ENCODE measurements at places on chromosomes 3 and 15.

- no peak for DNase-seq
Measured at GRCh38 chr3:22263042-22263441, 512.0 kb upstream of the ZNF385D start.

DNA sequence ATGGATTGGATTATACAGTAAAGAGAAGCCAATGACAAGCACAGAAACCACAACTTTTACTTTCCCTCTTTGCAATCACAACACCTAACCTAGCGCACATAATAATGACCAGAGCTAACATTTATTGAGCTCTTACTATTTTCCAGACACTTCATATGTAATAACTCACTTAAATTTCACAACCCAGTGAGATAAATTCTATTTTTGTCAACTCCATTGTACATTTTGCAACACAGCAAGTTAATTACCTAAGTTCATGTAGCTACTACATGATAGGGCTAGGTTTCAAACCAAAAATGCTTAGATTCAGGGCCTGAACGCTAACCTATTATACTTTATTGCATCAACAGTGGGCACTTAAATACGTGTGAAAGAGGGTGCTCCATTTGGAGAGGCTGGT, 89.5 kb downstream of the GADL1 start:
- DNase-seq = no peak

DNA sequence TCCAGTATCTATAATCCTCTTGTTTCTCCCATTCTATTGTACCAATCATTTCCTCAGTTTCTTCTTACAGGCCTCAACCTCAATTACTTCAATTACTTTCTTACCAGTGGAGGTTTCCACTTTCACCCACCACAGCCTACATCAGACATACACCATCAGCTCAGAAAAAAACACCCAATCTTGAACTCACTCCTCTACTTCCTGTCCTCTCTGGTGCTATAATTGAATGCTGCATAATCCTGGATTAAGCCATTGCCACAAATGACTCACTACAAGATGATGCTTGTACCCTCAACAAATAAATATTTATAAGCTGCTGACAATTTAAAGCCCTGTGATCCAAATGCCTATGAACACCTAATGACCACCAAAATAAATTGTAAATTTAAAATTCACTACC, 18.5 kb downstream of the RYK start:
- no peak for DNase-seq

DNA sequence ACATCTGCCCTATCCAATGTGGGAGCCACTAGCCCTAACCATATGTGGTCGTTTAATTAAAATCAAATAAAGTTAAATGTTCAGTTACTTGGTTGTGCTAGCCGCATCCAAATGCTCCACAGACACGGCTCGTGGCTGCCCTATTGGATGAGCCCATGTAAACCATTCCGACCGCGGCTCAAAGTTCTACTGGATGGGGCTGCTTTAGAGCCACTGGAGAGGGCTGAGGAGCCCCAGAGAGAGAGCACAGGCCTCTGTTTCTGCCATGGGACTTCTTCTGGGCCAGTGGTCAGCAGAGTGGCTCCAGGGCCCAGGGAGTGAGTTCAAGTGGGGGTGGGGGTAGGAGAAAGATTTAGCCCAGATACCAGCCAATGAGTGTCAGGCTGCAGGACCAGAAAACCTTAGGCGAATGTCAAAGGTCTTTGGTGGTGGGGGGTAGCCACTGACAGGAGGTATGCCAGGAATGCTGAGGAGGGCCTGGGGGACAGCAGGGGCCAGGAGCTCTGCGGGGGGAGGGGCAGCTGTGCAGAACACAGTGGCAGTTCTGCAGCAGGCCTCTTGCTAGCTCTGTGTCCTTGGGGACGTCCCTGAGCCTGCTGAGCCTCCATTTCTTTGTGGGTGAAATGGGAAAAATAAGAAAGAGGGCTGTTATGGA, 30.1 kb downstream of the SPSB4 start:
- DNase-seq = no peak

DNA sequence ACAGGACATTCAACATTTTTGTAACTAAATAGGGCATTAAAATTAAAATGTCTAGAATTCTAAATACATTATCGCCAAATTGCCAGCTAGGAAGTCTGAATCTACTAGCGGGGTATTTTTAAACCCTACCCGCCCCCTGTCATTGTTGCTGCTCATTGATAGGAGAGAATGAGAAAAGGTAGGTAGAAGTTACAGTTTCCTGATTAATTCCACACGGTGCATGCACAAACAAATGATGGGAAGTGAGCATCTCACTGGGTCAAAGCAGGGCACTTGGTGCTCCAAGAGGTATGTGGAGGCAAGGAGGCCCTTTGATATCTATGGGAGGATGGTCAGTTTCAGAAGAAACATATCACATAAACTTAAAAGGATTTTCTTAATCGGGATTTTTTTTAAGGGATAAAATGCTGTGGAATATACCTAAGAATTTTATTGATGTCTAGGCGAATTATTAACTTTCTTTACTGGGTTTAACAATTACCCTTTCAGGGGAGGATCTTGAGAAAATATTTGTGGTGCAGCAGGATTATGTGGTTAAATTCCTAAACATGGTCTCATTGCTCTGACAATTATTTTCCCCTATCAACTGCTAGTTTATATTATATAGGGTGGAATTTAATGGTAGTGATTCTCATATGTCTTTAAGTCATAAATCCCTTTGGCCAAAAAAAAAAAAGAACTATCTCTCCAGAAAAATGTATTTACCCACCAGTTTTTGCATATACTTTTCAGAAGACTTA, 236.0 kb upstream of the GOLGA6L4 start:
- DNase-seq = no peak

DNA sequence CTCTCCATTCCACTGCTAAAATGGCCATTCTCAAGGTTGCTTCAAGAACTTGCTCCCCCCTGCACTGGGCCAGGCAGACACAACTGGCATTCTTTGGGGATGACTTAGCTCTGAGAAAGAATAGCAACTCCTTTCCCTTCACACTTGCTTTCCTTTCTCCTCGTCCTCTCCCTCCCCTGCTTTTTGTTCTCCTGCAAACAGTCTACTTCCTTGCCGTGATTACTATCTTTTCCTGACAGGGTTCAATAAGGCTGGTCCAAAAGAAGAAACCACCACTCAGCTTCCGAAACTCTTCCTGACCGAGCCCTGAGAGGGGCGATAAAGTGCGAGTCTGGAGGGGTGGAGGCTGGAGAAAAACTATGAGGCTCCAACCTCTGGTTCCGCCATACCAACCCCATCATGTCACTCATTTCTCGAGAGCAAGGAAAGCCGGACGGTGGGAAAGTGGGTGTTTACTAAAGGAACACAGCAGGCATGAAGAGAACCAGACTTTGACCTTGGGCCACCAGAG, 5.0 kb downstream of the AMOTL2 start:
- DNase-seq = no peak

- DNase-seq = no peak
Measured at GRCh38 chr3:116671151-116671550, 38.4 kb upstream of the TUSC7 start.

DNA sequence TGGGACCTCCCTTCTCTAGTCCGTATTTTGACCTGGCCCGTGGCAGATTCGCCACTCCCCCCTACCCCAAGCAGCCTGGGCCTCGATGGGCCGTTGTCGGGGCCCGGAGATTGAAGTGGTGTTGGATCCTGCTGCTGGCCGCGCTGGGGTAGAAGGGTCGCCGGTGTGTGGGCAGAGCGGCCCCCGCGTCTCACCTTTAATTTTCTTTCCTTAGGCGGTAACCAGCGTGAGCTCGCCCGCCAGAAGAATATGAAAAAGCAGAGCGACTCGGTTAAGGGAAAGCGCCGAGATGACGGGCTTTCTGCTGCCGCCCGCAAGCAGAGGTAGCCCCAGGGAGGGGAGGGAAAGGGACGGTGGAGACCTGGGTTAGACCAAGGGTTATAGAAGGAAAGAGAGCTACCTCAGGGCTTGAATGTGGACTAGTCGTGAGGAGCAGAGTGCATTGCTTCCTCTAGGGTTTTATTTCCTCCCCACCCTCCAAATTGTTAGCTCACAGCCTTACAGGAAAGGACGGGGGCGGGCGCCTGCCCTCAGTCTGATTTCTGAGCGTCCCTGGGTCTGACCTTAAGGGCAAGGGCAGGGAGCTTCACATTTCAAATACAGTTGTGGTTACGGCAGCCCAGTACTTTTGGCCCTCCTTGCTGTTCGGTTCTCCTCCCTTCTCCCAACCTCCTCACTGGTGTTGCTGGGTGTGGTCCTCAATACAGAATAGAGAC, 799 bp downstream of the SERF2 start:
- DNase-seq = no peak

DNA sequence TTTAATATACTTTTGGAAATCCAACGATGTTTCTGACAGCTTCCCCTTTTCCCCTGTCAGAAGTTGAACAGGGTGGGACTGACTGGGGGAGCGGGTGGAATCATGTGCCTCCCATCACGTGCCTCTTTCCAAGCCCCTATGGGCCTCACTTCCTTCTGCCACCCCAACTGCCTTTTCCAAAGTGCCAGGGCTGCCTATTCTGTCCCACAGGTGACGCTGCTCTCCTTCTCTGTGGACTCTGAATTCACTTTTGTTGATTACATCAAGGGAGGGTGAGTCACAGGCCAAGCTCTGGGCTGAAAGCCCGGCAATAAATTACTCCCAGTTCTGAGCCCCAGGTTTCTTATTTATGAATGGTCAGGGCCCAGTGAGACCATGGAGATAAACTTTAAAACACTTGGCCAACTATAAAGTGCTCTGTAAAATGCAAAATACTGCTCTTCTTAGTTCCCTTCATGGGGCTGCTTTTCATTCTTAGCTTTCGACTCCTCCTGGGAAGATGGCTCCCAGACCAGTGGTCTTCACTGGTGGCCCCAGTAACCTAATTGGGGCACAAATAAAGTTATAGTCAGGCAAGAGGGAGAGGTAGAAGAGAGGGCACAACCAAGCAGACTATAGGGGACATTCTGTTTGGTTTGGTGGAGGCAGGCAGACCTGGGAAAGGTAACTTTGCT, 12.3 kb downstream of the CPNE9 start:
- no peak for DNase-seq

DNA sequence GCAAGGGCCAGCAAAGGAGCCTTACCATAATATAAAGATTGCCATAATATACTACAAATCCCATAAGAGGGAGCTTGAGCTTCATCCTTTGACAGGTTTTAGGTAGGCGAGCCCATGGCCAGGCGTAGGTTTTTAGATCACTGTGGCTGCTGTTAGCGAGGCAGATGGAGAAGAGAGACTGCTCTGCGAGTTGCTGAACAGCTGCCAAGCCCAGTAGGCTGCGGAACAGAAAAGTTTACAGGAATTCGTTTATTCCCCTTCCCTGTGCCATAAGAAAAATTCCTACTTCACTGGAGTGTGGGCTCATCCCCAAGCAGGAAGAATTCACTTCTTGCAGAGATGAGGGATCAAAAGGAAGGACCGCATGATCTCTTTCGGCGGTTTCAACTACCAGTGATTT, 30.5 kb downstream of the TMED3 start:
- DNase-seq = no peak

GRCh38 chr3:187314176-187314575, 22.6 kb upstream of the MASP1 start:
- no peak for DNase-seq

DNA sequence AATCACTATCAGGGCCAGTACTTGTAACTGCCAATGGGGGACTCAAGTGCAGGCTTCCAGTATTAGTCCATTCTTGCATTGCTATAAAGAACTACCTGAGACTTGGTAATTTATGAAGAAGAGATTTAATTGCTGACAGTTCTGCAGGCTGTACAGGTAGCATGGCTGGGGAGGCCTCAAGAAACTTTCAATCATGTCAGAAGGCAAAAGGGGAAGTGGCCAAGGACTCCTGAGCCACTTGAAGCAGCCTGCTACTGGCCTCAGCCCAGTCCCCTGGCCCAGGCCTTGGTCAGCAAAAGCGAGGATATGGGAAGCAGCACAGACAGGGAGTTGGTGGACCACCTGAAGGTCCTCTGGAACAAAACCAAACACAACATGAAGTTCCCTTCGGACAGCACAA, 29.2 kb upstream of the OR5K1 start:
- DNase-seq = no peak

DNA sequence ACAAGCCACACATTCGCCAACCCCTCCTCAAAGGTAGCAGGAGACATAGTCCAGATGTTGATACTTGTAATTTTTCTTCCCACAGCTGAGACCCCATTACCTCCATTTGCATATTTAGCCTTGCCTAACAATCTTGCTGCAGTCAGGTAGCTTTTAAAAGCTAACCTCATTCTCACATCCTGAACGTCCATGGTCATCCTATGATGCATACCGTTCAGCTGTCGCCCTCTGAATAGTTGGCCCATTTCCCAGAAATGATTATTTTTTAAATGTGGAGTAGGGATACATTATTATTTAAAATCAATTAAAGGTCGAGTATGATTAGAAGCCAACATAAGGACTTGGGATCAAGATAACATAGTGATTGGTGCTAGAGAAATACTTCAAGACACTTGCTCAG, 165.0 kb downstream of the MEX3B start:
- no peak for DNase-seq

GRCh38 chr15:39922462-39923092, 2.5 kb upstream of the GPR176 start:
- DNase-seq = no peak

All from activated CD4-positive, alpha-beta T cell treated with anti-CD3 and anti-CD28 coated beads, Interleukin-2, amount 50 U/mL, for 24 hours (primary cell).